DMS53 (cell line): ENCODE measurements at places on chromosomes 6 and 20.

- no peak for DNase-seq
Measured at GRCh38 chr6:5294392-5295211, 33.3 kb downstream of the FARS2 start.

DNA sequence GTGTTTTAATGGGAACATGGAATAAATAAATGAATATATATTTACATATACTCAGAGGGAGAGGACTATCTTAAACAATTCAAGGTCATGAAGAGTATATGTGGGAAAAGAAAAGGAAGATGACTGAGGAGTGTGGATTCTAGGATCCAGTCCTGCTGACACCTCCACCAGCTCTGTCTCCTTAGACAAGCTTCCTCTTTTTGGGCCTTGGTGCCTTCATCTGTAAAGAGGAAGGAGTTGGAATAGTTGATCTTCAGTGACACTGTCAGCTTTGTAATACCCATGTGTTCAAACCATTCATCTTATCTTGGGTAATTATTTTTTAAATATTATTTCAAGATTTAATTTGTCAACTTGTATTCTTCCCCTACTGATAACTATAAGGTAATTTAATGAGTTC is 338.0 kb downstream of the ADGRB3 start:
- DNase-seq, result no peak

- DNase-seq, result no peak
Measured at GRCh38 chr6:117397536-117398227, 28.1 kb downstream of the ROS1 start.

DNA sequence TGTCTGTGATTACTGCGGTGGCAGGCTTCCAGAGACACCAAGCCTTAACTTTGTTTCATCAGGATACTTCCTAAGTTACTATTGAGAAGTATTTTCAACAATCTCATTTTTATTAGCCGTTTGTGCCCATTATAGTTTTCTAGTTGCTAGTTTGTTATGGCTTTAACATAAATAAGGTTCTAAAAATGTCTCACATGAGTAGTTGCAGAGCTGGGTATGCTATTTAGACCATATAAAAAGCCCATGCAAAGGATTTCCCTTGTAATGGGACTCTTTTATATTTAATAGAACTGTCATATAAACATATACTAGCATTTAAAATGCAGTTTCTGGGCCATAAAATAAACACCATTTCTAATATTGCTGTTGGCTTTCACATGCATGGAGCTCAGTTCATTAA is 205.3 kb upstream of the TCF21 start:
- DNase-seq, result no peak

DNA sequence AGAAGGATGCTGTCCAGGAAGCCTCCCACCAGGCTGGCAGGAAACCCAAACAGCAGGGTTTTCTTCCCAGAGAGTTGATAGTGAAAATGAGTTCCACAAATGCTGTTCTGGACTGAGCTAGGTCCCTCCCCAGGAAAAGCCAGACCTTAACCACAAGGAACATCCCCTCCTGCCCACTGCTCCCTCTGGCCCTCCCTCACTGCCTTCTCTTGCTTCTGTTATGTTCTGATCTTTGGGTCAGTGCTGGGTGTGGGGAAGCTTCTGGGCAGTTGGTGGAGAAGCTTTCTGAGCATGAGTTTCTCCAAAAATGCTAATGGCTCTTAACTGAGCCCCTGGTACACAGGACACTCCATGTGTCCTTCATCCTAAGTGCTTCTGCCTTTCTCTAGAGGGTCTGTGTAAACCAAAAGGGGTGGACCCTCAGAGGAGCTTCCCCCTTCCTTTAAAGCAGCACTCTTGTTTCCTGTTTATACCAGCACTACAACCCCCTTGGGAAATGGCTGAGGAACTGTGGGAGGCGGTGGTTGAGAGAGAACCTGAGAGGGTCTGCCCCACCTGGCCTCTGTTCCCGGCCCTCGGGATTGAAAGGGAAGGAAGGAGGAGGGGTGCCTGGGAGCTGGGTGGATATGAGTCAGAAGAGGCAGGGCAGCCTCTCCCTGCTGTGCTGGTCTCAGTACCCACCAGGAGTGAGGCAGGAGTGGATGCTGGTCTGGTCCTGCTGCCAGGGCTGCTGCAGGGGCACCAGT is 42.0 kb downstream of the CDS2 start:
- no peak for DNase-seq

DNA sequence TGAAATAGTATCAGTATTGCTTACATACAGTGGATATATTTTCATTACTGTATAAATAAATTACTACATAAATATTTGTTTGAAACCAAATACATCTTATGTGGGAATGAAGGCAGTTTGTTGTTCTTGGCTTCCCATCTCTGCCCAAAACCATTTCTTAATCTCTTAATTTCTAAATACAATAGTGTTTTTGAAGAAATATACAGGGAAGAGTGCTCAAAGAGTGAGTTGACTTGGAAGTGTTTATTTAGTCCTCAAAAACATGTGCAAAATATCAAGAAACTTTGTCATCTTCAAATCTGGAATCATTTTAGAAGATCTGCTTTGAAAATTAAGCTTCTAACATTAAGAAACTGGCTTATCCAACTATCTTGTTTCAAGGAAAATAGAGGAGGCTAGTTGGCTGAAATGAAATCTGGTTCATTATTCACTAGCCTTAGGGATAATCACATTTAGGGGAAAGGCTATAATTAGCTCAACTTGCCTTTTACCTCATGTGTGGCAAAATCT is 259.8 kb upstream of the FLRT3 start:
- DNase-seq, result no peak

- DNase-seq, result peak; percentile 15
Measured at GRCh38 chr20:16313917-16314316, 259.3 kb downstream of the KIF16B start.

DNA sequence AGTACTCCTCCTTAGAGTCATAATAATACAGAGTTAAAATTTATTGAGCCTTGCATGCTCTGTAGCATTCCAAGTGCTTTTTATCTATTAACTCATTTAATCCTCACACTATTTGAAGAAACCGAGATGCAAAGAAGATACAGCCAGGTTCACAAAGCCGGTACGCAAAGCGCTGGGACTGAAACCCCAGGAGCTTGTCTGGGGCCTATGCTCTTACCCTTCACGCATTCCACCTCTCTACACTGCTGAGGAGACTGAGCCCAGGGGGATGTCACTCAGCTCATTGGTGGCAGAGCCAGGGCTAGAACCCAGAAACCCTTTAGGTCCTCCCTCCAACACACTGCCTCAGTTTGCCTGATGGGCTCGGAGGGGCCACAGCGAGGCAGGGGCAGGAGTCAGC is 19.7 kb upstream of the MRPS18A start:
- DNase-seq, result no peak

DNA sequence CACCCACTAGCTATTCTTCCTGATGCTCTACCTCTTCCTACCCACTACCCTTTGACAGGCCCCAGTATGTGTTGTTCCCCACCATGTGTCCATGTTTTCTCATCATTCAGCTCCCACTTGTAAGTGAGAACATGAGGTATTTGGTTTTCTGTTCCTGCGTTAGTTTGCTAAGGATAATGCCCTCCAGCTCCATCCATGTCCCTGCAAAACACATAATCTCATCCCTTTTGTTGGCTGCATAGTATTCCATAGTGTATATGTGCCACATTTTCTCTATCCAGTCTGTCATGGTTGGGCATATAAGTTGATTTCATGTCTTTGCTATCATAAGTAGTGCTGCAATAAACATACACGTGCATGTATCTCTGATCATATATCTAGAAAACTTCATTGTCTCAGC is 218.3 kb upstream of the STXBP5 start:
- DNase-seq, result no peak

DNA sequence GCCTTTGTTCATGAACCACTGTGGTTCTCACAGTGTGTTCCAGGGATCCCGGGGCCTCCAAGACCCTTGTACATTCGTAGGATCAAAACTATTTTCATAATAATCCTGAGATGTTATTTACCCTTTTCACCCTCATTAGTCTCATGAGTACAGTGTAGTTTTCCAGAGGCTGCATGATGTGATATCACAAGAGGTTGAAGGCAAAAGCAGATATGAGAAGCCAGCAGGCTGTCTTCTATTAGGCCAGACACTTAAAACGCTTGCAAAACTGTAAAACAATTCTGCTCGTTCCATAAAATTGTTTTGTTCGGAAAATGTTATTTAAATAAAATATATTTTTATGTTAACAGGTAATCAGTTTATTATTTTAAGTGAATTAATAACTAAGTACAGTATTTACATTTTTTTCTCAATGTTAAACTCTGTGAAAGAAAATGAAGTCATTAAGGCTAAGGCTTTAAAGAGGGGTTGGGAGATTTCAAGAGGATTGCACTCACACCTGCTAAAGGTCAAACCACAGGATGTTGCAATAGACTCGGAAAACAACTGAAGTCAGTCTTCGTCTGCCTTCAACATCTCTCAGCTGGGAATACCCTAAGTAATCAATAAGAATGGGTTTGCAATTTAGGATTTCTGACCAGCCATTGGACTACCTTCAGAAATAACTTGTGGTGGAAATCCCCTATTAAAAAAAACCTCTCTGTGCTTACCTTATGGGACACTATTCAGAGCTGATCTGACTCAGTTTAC is 474.2 kb downstream of the KIF16B start:
- peak; percentile 26 for DNase-seq

DNA sequence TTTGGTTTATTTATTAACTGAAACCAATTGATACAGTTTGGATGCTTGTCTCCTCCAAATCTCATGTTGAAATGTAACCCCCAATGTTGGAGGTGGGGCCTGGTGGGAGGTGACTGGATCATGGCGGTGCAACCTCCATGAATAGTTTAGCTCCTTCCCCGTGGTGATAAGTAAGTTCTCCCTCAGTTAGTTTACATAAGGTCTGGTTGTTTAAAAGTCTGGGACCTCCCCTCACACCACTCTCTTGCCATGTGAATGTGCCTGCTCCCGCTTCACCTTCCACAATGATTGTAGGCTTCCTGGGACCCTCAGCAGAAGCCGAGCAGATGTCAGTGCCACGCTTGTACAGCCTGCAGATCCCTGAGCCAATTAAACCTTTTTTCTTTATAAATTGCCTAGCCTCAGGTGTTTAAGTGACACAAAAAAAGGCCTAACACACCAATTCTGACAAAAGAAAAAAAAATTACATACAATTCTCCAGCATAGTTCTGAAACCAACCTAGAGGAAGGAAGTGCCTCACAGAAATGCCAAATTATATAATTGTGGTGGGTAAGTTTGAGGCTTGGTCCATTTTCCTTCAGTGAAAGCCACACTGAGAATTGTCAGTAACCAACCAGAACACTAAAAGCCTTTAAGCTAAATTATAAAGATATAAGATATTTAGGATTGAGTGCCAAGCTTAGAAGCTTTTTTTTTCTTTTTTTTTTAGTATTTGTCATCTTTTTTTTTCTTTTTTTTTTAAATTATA is 15.0 kb downstream of the MAP7 start:
- no peak for DNase-seq
